Activated T-helper 17 cell treated with anti-CD3 and anti-CD28 coated beads, Interleukin-2, amount 50 U/mL, for 72 hours (primary cell): ENCODE measurements at places on chromosomes 12 and 14. TPM values are rescaled to one million over a fixed set of nuclear protein-coding genes. Genes with fewer than 3 reads are reported as not detected.

DNA sequence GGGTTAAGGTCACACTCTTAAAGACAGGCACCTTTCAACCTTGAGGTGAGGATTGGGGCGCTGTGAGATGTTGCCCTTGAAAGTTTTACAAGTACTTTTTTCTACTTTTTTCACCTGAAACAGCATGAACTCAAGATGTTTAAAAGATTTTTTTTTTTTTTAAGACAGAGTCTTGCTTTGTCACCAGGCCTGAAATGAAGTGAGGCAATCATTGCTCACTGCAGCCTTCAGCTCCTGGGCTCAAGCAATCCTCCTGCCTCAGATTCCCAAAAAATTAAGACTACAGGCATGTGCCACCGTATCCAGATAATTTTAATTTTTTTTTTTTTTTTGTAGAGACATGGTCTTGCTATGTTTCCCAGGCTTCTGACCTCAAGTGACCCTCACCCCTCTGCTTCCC, 243.9 kb downstream of the DIO2 start:
- H3K4me1 ChIP-seq: no peaks in the 10 kb centered on the region
- H3K27me3 ChIP-seq: no peaks in the 10 kb centered on the region
- no peak overlapping the region for H3K4me3 ChIP-seq
- no peak overlapping the region for H3K27ac ChIP-seq
- no peaks in the 10 kb centered on the region for H3K36me3 ChIP-seq

Gene RAD51AP1
- total RNA-seq: 43.9 TPM

DNA sequence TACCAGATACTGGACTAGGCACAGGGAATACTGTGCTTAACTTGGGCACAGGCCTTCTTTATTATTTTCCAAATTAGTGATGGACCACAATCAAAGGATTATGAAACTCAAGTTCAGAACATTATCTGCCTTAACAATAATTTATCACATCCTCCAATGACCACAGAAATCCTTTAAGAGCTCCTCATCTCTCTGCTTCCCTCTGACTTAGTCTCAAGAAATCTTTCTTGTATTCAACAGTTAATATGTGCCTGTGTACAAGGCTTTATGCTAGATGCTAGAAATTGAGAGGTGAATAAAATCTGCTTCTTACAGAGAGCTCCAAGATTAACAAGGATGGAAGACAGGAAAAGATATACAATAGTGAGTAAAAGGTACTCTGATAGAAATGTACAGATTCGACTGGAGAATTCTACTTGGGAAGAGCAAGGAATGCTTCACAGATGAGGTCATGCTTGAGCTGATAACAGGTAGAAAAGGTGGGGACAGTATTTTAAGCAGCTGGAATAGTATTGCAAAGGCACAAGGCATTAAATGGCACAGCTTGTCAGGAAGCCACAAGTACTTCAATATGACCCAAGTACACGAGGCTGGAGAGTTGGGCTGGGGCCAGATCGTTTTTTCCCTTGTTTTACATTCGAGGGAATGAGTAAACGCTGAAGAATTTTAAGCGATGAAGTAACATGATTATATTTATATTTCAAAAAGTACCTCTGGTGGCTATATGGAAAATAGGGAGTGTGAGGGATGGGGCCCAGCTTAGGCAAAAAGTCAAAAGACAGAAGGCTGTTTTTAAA, 55.1 kb upstream of the ARID2 start:
- H3K4me3 ChIP-seq: no peak overlapping the region
- no peaks in the 10 kb centered on the region for H3K4me1 ChIP-seq
- H3K27ac ChIP-seq: no peak overlapping the region
- ATAC-seq: no peak
- H3K36me3 ChIP-seq: no peaks in the 10 kb centered on the region
- peaks cover 3% of the 10 kb centered on the region for H3K27me3 ChIP-seq

Gene C12orf54
- total RNA-seq: not detected

Gene RPS6KL1
- 3.2 TPM for total RNA-seq

Gene ACSS3
- total RNA-seq: not detected

Gene WASHC3
- 39.9 TPM for total RNA-seq

Gene COL2A1
- not detected for total RNA-seq

Gene AMHR2
- not detected for total RNA-seq

Gene ARPC3
- total RNA-seq: 325 TPM

DNA sequence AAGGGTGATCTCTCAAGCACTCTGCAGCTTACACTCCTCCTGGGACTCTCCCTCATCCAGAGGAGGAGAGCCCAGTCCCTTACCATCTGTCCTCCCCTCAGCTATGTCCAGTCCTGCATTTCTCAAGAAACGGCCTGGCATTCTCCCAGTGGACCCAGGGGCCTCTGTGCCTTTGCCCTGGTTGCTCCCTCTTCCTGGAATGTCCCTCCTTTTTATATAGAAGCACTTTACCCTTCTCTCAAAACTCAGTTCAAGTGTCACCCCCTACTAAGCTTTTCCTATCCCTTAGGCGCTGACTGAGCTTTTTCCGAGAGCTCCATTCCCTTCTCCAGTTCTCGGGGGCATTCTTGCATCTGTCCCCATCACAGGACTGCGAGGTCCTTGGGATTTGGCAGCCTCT, 8.9 kb upstream of the GLRX5 start:
- no peaks in the 10 kb centered on the region for H3K27me3 ChIP-seq
- peak overlapping the region; percentile 94 for H3K27ac ChIP-seq
- peaks cover 60% of the 10 kb centered on the region for H3K4me1 ChIP-seq
- H3K36me3 ChIP-seq: peaks cover 21% of the 10 kb centered on the region
- no peak for ATAC-seq

Gene GYS2
- not detected for total RNA-seq

DNA sequence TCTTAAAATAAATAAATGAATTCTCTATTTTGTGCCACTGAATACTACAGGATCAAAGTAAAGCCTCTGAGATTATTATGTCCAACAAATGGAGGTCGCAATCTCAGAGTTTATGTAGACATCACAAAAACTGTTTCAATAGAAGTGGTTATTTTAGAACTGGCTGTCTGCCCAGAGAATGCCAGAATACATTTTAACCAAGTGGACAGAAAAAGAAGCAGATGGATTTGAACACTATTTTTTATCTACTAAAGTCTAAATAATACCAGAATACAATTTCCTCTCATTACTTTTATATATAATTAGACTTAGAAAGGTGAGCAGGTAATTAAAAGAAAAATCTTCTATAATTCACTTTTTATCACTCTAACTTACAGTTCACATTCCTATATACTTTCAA, 118.3 kb downstream of the MED13L start:
- H3K27ac ChIP-seq: no peak overlapping the region
- no peak overlapping the region for H3K4me3 ChIP-seq
- H3K4me1 ChIP-seq: peaks cover 15% of the 10 kb centered on the region
- no peaks in the 10 kb centered on the region for H3K36me3 ChIP-seq
- no peaks in the 10 kb centered on the region for H3K27me3 ChIP-seq

- peak overlapping the region; percentile 1 for H3K27ac ChIP-seq
- no peaks in the 10 kb centered on the region for H3K27me3 ChIP-seq
- no peak for ATAC-seq
- H3K4me1 ChIP-seq: peaks cover 33% of the 10 kb centered on the region
- H3K4me3 ChIP-seq: peak overlapping the region; percentile 88
These were observed 3.0 kb downstream of the ERO1A start for GRCh38 chr14:52692248-52692962.

GRCh38 chr14:22383515-22384166, 205.4 kb downstream of the DAD1 start:
- no peak overlapping the region for H3K27ac ChIP-seq
- H3K4me1 ChIP-seq: no peaks in the 10 kb centered on the region
- ATAC-seq: no peak
- H3K27me3 ChIP-seq: no peaks in the 10 kb centered on the region

DNA sequence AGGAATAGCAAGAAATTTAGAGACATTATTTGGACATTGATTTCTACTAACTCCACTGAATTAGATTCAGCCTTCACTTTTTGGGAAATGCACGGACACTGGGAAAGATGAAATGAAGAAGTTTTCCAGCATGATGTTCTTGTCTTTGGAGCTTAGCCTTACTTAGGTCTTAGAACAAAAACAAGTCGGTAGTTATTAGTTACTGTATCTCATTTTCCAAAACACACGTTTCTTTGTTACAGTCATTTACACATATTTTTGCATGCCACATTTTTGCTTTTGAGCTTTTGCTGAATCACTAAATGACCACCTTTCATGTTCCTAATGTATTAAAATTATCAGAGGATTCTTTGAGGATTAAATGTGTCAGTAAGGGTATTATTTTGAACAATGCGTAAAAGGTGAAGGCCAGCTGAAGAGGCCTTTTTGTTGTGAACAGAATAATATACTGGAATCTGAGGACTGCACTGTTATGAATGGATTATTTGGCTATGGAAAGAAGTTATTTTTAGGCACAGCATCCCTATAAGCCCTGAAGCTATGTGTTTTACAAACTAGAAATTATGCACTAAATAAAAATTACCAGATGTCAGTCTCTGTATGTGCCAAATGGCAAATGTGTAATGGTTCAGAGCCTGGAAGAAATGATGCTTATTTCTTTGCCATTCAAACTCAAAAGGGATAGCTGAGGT, 138.2 kb downstream of the SRGAP1 start:
- no peak for ATAC-seq
- H3K27ac ChIP-seq: no peak overlapping the region
- no peaks in the 10 kb centered on the region for H3K36me3 ChIP-seq
- H3K4me3 ChIP-seq: no peak overlapping the region
- H3K4me1 ChIP-seq: no peaks in the 10 kb centered on the region

DNA sequence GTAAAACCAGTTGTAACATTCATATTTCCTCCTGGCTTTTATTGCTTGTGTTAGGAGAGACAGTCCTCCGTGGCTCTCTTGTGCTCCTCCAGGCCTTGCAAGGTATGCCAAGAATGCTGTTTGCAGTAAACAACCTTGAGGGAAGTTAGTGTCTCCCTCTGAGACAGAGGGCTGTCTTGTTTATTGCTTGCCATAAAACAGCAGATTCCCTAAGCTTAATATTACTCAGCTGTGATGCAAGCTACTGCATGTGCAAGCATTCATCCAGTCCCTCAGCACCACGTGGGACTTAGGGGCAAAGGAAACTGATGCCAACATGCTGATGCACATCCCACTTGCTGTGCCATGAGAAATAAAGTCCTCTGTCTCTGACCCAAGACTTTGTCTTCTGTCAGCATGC, 6.6 kb downstream of the POMT2 start:
- H3K36me3 ChIP-seq: no peaks in the 10 kb centered on the region
- H3K4me1 ChIP-seq: no peaks in the 10 kb centered on the region
- ATAC-seq: no peak
- no peaks in the 10 kb centered on the region for H3K27me3 ChIP-seq
- peak overlapping the region; percentile 59 for H3K27ac ChIP-seq

GRCh38 chr12:25480145-25480544, 72.9 kb downstream of the LMNTD1 start:
- no peak overlapping the region for H3K4me3 ChIP-seq
- no peak overlapping the region for H3K27ac ChIP-seq
- H3K27me3 ChIP-seq: peaks cover 4% of the 10 kb centered on the region
- no peaks in the 10 kb centered on the region for H3K36me3 ChIP-seq

Gene FICD
- total RNA-seq: 3.6 TPM

GRCh38 chr12:80032946-80033345, 66.4 kb upstream of the OTOGL start:
- ATAC-seq: no peak
- no peaks in the 10 kb centered on the region for H3K4me1 ChIP-seq
- no peaks in the 10 kb centered on the region for H3K36me3 ChIP-seq
- H3K27me3 ChIP-seq: peaks cover 23% of the 10 kb centered on the region

Gene NFE2
- not detected for total RNA-seq

Gene SIVA1
- total RNA-seq: 65.2 TPM

DNA sequence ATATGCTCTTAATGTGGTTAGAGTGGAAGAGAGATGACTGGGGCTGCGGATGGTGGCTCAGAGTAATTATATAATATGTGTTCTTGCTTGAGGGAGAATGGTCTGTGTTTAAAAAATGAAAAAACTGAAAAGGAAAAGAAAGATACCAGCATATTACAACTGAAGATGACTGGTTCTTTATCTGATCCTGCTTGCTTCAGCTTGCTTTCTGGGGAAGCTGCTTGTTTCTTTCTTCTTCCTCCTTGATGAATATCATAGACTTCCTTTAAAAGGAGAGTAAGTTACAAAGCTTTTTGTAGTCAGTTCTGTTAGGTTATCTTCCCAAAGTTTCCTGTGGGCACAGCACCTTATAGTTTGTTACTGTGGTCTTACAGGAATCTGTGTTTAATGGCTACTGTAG, 210.9 kb downstream of the ERC1 start:
- no peaks in the 10 kb centered on the region for H3K27me3 ChIP-seq
- peaks cover 18% of the 10 kb centered on the region for H3K36me3 ChIP-seq
- H3K4me1 ChIP-seq: peaks cover 5% of the 10 kb centered on the region
- ATAC-seq: no peak

DNA sequence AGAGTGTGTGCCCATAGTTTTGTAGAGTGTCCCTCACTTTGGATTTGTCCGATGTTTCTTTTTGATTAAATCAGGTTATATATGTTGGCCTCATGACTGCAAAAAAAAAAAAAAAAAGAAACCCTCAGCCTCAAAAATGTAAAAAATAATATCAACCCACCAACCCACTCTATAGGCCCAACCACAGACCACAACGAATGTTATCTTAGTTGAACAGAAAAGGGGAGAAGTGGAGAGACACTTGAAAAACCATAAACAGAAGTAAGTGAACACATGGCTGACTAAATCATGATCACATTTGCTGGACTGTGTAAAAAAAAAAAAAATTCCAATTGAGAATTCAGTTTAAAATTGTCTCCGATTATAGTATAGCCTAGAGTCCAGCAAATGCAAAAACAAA, 45.5 kb upstream of the ST8SIA1 start:
- no peaks in the 10 kb centered on the region for H3K36me3 ChIP-seq
- no peak for ATAC-seq
- no peaks in the 10 kb centered on the region for H3K27me3 ChIP-seq

DNA sequence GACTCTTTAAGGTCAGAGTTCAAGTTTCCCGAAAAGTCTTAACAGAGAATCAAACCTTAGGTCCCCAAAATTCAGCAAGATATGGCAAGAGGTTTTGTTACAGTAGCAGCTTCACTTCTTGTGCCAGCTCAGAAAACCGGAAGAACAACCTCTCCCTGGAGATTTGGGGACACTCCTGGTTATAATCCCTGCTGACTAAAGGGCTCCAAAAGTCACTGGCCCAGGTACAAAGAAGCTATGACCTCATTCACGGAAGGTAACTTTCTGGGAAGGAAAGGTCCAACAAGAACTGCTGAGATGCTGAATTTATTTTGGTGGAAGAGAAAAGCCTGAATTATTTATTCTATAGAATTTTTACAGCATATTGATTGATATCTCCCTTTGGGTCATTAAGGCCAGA, 55.6 kb upstream of the DIO2 start:
- no peak overlapping the region for H3K4me3 ChIP-seq
- no peak overlapping the region for H3K27ac ChIP-seq
- no peaks in the 10 kb centered on the region for H3K36me3 ChIP-seq
- H3K27me3 ChIP-seq: no peaks in the 10 kb centered on the region

Gene LRFN5
- not detected for total RNA-seq

Gene GUCY2C
- total RNA-seq: not detected

DNA sequence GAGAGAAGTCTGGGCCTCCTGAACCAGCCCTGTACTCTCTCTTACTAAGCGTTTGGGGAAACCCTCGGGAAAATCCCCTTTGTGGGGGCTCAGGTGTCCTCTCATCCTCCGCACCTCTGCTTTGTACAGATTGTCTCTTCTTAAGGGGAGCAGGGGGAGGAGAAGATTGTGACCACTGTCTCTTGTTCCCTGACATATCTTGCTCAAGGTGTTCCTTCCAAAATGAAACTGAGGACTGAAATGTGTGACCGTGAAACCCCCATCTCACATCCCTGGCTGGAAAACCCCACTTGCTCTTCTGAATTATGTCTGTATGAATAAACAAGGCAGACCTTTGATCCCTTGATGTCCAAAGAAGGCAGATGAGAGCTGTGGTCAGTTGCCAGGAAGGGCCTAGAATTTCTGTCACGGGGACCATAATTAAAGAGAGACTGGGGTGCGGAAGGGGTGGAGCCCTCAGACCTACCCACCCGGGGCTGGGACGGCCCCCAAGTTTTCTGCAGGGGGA, 369.8 kb downstream of the AACS start:
- no peaks in the 10 kb centered on the region for H3K27me3 ChIP-seq
- no peaks in the 10 kb centered on the region for H3K4me1 ChIP-seq
- ATAC-seq: no peak
- no peak overlapping the region for H3K4me3 ChIP-seq
- no peak overlapping the region for H3K27ac ChIP-seq
- no peaks in the 10 kb centered on the region for H3K36me3 ChIP-seq
